ENCODE measurements at places on chromosomes 5 and 9.
A peak's percentile ranks its signal among the peaks of the same experiment; 100 is the strongest.

DNA sequence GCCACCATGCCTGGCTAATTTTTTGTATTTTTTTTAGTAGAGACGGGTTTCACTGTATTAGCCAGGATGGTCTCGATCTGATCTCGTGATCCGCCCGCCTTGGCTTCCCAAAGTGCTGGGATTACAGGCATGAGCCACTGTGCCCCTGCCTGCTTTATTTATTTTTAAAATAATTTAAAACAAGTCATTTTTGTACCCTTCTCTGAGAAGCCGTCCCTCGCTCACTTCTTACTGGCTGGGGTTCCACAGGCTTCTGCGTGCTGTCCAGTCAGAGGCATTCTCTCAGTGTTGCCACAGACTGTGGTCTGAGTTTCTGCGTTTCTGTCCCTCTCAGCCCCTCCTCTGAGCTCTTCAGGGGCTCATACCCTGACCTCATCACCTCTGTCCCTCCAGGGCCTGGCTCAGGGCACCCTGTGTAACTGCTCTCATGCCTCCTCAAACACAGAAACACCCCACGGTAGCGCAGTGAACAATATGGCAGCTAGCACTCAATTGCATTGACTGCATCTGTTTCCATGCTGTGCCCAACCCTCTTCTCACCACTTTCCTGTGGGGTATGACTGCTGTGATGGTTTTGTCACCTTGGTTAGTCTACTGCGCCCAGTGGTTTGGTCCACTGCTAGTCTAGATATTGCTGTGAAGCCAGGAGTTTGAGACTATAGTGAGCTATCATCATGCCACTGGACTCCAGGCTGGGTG lies 44.3 kb upstream of the SH3PXD2B start:
- peaks cover 3% of the 10 kb centered on the region for H3K4me1 ChIP-seq
- H3K27me3 ChIP-seq: no peaks in the 10 kb centered on the region
- no peak overlapping the region for H3K27ac ChIP-seq
- no peak overlapping the region for H3K4me3 ChIP-seq
- H3K36me3 ChIP-seq: no peaks in the 10 kb centered on the region

DNA sequence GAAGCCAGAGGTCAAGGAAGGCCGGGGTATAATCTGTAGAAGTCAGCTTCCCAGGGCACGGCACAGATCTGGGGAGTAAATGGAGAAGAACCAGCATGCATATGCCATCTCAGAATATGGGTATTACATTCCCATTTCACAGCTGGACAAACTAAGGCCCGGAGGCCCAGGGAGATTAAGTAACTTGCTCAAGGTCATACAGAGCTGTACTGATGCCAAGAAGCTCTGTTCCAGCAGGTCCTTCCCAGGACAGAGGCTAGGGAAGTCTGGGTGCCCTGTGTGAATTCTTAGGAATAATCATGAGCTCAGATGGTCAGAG lies 19.2 kb downstream of the COL27A1 start:
- H3K27ac ChIP-seq: no peak overlapping the region
- H3K36me3 ChIP-seq: no peaks in the 10 kb centered on the region
- H3K4me1 ChIP-seq: peaks cover 21% of the 10 kb centered on the region
- H3K4me3 ChIP-seq: no peak overlapping the region

DNA sequence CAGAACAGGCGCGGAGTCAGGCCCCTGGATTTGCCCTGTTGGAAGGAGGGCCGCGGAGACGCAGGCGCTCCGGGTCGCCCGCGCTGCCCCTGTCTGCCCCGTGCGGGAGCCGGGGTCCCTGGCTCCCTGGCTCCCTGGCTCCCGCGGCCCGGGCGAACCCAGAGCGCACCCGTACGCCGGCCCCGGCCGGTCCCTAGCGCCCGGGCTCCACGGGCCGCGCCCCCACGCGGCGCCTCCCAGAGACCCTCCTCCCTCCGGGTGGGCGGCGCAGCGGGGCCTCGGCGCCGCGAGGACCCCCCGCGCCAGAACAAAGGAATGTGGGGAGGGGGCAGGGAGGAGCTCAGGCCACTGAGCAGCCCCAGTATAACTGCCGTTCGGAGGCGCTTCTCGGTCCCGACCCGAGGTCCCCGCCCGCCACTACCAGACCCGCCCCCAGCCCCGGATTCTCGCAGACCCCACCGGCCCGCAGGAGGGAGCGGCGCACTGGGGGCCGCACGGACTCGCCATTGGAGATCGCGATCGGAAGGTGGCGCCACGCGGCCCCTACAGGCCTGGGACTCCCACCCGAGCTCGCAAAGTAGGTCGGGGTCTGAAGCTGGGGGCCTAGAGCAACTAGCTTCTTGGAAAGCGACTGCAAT lies 2.4 kb downstream of the NFIL3 start:
- no peaks in the 10 kb centered on the region for H3K27me3 ChIP-seq
- no peaks in the 10 kb centered on the region for H3K36me3 ChIP-seq
- H3K4me1 ChIP-seq: peaks cover 42% of the 10 kb centered on the region
- peak; percentile 59 for DNase-seq
- H3K27ac ChIP-seq: peak overlapping the region; percentile 94

DNA sequence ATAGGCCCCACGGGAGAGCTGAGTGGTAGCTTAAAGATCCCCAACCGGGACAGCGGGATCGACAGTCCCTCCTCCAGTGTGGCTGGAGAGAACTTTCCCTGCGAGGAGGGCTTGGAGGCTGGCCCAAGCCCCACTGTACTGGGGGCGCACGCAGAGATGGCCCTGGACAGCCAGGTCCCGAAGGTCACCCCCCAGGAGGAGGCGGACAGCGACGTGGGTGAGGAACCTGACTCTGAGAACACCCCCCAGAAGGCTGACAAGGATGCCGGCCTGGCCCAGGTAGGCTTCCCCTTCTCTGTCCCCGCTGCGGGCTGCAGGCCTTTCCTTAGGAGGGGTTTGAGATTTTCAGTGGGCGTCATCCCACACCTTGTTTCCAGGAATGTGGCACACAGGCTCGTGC lies 29.1 kb downstream of the FGD3 start:
- H3K4me1 ChIP-seq: no peaks in the 10 kb centered on the region
- DNase-seq: no peak
- H3K36me3 ChIP-seq: no peaks in the 10 kb centered on the region
- H3K27me3 ChIP-seq: no peaks in the 10 kb centered on the region
- H3K4me3 ChIP-seq: no peak overlapping the region

- no peak for DNase-seq
- no peaks in the 10 kb centered on the region for H3K36me3 ChIP-seq
- no peaks in the 10 kb centered on the region for H3K4me1 ChIP-seq
These were observed 24.5 kb downstream of the CDC42SE2 start for GRCh38 chr5:131288328-131288727.

GRCh38 chr9:104091116-104091515 lies 3.0 kb upstream of the SMC2 start:
- no peaks in the 10 kb centered on the region for H3K36me3 ChIP-seq
- no peak for DNase-seq
- H3K27me3 ChIP-seq: no peaks in the 10 kb centered on the region
- peaks cover 8% of the 10 kb centered on the region for H3K4me1 ChIP-seq
- H3K4me3 ChIP-seq: no peak overlapping the region

- no peak overlapping the region for H3K27ac ChIP-seq
- no peaks in the 10 kb centered on the region for H3K4me1 ChIP-seq
- no peaks in the 10 kb centered on the region for H3K27me3 ChIP-seq
- no peak for DNase-seq
- H3K36me3 ChIP-seq: no peaks in the 10 kb centered on the region
These were observed 663.2 kb upstream of the RGMB start for GRCh38 chr5:98110282-98110691.

Data from testis (tissue), 5 donors.